ENCODE measurements at places on chromosomes 5 and 9. TPM values are rescaled to one million over a fixed set of nuclear protein-coding genes. Genes with fewer than 3 reads are reported as not detected.

IFNB1 gene
- polyA plus RNA-seq = not detected

SPINK4 gene
- polyA plus RNA-seq = not detected

NTNG2 gene
- 6.1 TPM for polyA plus RNA-seq

SPATA31A5 gene
- polyA plus RNA-seq = not detected

IRX4 gene
- polyA plus RNA-seq = not detected

MORN5 gene
- polyA plus RNA-seq = not detected

SCGB3A2 gene
- polyA plus RNA-seq = not detected
